ENCODE measurements at places on chromosomes 1 and 21. TPM values are rescaled to one million over a fixed set of nuclear protein-coding genes. Genes with fewer than 3 reads are reported as not detected.

GRCh38 chr1:36372617-36373016 lies 13.1 kb downstream of the STK40 start:
- DNase-seq = no peak
- H3K4me1 ChIP-seq = peaks cover 50% of the 10 kb centered on the region
- H3K36me3 ChIP-seq = peaks cover 10% of the 10 kb centered on the region
- H3K27ac ChIP-seq = peak overlapping the region; percentile 98
- H3K27me3 ChIP-seq = no peaks in the 10 kb centered on the region

- peak; percentile 2 for DNase-seq
- no peak overlapping the region for H3K4me3 ChIP-seq
- peaks cover 14% of the 10 kb centered on the region for H3K27me3 ChIP-seq
- H3K4me1 ChIP-seq = no peaks in the 10 kb centered on the region
- H3K36me3 ChIP-seq = no peaks in the 10 kb centered on the region
- no peak overlapping the region for H3K27ac ChIP-seq
Observed at GRCh38 chr1:177847843-177848242, 122.0 kb downstream of the SEC16B start.

GRCh38 chr1:168697356-168698126 lies 31.5 kb downstream of the DPT start:
- no peak for DNase-seq
- H3K4me1 ChIP-seq = no peaks in the 10 kb centered on the region
- no peak overlapping the region for H3K27ac ChIP-seq
- H3K4me3 ChIP-seq = no peak overlapping the region
- no peaks in the 10 kb centered on the region for H3K27me3 ChIP-seq
- H3K36me3 ChIP-seq = no peaks in the 10 kb centered on the region

DNA sequence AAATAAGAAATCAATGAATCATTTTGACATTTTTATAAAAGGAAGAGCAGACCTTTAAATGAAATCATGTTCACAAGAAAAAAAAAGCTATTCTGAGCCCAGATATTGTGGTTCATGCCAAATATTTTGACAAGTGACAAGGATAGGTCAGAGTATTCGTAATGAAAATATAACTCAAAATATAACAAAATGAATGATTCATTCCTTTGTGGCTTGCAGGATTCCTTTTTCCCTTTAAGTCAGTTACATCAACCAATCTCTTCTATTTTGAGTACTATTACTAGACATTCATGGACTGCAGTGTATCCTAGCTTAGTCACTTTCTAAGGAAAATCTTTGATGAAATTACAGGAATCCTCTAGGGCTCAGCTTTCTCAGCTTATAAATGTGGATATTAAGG lies 188.7 kb downstream of the COL11A1 start:
- H3K36me3 ChIP-seq = no peaks in the 10 kb centered on the region
- H3K27me3 ChIP-seq = peaks cover 31% of the 10 kb centered on the region
- no peaks in the 10 kb centered on the region for H3K4me1 ChIP-seq
- no peak overlapping the region for H3K27ac ChIP-seq

GRCh38 chr1:156882543-156882942 lies 11.0 kb upstream of the PEAR1 start:
- no peak overlapping the region for H3K27ac ChIP-seq
- no peaks in the 10 kb centered on the region for H3K4me1 ChIP-seq

DNA sequence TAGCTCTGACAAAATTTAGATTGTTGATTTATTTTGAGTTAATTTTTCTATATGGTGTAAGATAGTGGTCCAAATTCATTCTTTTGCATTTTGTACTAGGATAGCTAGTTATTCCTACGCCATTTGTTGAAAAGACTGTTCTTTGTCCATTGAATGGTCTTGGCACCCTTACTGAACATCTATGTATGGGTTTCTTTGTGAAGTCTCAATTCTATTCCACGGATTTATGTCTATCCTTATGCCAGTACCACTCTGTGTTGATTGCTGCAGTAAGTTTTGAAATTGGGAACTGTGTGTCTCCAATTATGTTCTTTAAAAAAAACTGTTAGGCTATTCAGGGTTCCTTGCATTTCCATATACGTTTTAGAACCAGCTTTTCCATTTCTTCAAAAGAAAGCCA lies 145.7 kb downstream of the ZNF644 start:
- H3K27me3 ChIP-seq = no peaks in the 10 kb centered on the region
- 0 out of 2 replicates have a peak, but pooled peaks cover 10% of the 10 kb centered on the region for H3K36me3 ChIP-seq
- H3K27ac ChIP-seq = no peak overlapping the region
- H3K4me3 ChIP-seq = no peak overlapping the region
- H3K4me1 ChIP-seq = no peaks in the 10 kb centered on the region

GRCh38 chr1:228515200-228515834 lies 28.1 kb downstream of the RNF187 start:
- H3K27me3 ChIP-seq = peaks cover 42% of the 10 kb centered on the region
- peak; percentile 68 for DNase-seq
- no peak overlapping the region for H3K27ac ChIP-seq
- H3K4me3 ChIP-seq = no peak overlapping the region
- H3K4me1 ChIP-seq = no peaks in the 10 kb centered on the region

DNA sequence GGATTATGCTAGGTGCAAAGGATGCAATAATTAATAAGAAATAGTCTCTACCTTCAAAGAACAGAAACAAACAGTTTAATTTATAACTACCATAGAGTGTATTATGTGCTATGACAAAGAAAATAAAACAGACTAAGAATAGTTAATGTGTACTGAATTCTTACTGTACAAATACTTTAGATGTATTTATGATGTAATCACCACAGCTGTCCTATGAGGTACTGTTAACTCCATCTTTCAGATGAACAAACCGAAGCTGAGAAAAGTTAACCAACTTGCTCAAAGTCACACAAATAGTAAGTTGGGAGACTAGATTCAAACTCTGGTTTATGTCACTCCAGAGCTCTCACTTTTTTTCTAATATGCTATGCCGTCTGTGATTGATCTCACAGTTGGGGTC lies 77.0 kb upstream of the FGGY start:
- H3K27ac ChIP-seq = no peak overlapping the region
- peaks cover 8% of the 10 kb centered on the region for H3K4me1 ChIP-seq
- H3K27me3 ChIP-seq = no peaks in the 10 kb centered on the region
- H3K36me3 ChIP-seq = no peaks in the 10 kb centered on the region
- no peak overlapping the region for H3K4me3 ChIP-seq
- DNase-seq = no peak

GRCh38 chr1:12593621-12594066 lies 24.4 kb downstream of the DHRS3 start:
- H3K27ac ChIP-seq = no peak overlapping the region
- peaks cover 52% of the 10 kb centered on the region for H3K4me1 ChIP-seq

DNA sequence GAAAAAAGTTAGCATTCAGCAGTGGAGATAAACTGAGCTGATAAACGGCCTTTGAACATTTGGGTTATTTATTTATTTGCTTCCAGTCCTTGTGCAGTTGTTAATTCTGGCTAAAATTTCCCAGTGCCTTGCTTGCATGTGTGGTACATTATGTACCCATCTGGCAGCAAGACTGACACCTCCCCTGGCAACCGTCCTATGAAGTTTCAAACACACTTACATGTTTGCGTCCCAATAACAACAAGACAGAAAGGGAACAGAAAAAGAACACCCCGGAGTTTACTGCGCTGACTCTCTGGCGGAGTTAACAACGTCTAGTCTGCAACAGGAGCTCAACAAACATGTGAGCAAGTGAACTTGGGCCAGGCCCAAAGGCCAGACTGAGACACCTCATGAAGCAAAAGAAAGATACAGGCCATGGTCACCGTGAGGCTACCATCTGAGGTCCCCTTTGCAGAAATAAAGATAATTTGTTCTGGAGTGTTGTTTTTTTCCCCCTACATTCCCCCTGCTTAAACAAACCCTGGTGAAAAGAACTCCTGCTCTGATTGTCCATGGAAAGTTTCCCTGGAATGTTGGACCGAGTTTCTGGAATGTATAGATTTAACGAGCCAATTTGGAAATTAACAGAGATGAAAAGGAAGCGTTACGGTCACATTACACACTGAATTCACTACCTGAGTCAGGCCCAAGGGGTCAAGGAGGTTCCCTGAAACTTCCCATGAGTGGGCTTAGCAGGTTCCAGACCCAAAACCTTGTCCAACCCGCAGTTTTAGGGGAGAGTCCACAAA lies 33.4 kb downstream of the TRABD2B start:
- no peak for DNase-seq
- H3K4me3 ChIP-seq = no peak overlapping the region
- H3K4me1 ChIP-seq = no peaks in the 10 kb centered on the region
- no peaks in the 10 kb centered on the region for H3K36me3 ChIP-seq
- no peaks in the 10 kb centered on the region for H3K27me3 ChIP-seq

GRCh38 chr1:224253721-224254120 lies 70.7 kb downstream of the DEGS1 start:
- H3K4me3 ChIP-seq = no peak overlapping the region
- no peaks in the 10 kb centered on the region for H3K4me1 ChIP-seq
- no peak overlapping the region for H3K27ac ChIP-seq
- H3K36me3 ChIP-seq = peaks cover 13% of the 10 kb centered on the region

DNA sequence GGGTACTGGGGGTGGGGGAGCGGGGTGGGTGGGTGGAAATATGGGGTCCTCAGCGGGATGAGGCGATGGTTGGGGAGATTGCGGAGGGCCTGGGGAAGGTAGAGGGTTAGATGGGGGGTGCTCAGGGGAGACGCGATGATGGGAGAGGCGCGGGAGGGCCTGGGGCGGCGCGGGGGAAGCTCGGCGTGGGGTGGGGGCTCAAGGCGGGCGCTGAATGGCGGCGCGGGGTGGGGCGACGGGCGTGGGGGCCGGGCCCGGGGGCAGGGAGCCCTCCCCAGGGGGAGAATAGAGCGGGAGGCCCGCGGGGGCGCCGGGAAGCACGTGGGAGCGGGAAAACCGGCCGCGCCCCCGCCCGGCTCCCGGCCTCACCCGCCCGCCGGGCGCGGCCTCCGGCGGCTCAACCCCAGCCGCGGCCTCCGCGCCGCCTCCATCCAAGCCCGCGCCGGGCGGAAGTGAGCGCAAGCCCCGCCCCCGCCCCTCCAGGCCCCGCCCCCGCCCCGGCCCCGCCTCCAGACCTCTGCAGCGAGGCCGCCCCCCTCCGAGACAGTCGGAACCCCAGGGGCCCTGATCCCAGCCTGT lies at the start of gene FAAP20:
FAAP20 (minus strand) TSS at position 454 of the 579 bp plus-strand sequence; CDS start at position 431, 23 bp downstream.
- H3K36me3 ChIP-seq = no peaks in the 10 kb centered on the region
- DNase-seq = peak; percentile 72
- H3K4me3 ChIP-seq = peak within 1 kb of the TSS; percentile 83
- H3K27me3 ChIP-seq = no peaks in the 10 kb centered on the region
- peak within 1 kb of the TSS; percentile 23 for H3K27ac ChIP-seq
- peaks cover 60% of the 10 kb centered on the region for H3K4me1 ChIP-seq

- DNase-seq = no peak
- H3K36me3 ChIP-seq = no peaks in the 10 kb centered on the region
- no peak overlapping the region for H3K27ac ChIP-seq
- H3K27me3 ChIP-seq = no peaks in the 10 kb centered on the region
- H3K4me1 ChIP-seq = no peaks in the 10 kb centered on the region
Observed at GRCh38 chr1:89381618-89382017, 17.8 kb downstream of the GBP6 start.

GRCh38 chr21:25649146-25649545 lies 10.1 kb downstream of the JAM2 start:
- no peaks in the 10 kb centered on the region for H3K36me3 ChIP-seq
- no peak for DNase-seq
- H3K4me1 ChIP-seq = no peaks in the 10 kb centered on the region
- no peaks in the 10 kb centered on the region for H3K27me3 ChIP-seq
- H3K4me3 ChIP-seq = no peak overlapping the region
- H3K27ac ChIP-seq = no peak overlapping the region

GRCh38 chr1:47194311-47194710 lies 4.5 kb upstream of the PDZK1IP1 start:
- DNase-seq = no peak
- no peaks in the 10 kb centered on the region for H3K27me3 ChIP-seq
- H3K4me1 ChIP-seq = no peaks in the 10 kb centered on the region
- H3K36me3 ChIP-seq = no peaks in the 10 kb centered on the region

- H3K27me3 ChIP-seq = no peaks in the 10 kb centered on the region
- no peak overlapping the region for H3K4me3 ChIP-seq
- DNase-seq = peak; percentile 53
Observed at GRCh38 chr21:35088319-35088771, 39.2 kb upstream of the RUNX1 start.

DNA sequence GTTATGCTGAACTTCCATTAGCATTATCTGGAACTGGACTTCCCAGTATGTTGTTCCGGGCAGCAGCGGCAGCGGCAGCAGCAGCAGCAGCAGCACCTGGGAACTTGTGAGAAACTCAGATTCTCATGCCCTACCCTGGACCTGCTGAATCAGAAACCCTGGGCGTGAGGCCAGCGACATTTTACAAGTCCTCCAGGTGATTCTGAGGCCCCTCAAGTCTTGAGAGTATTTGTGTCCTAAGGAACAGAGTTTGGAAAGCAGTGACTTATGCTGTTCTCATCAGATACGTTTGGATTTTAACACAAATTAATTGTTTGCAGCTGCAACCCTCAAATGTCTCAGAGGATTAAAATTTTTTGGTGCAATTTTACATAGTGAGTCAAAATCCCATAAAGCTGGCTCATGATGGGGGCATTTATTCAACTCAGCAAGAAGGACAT lies 157.2 kb upstream of the KAZN start:
- no peak overlapping the region for H3K4me3 ChIP-seq
- no peaks in the 10 kb centered on the region for H3K36me3 ChIP-seq
- peaks cover 47% of the 10 kb centered on the region for H3K4me1 ChIP-seq
- H3K27ac ChIP-seq = peak overlapping the region; percentile 99
- DNase-seq = peak; percentile 98

GRCh38 chr21:38349111-38349746 lies 92.4 kb downstream of the KCNJ15 start:
- H3K4me3 ChIP-seq = no peak overlapping the region
- no peak for DNase-seq
- no peaks in the 10 kb centered on the region for H3K36me3 ChIP-seq
- no peak overlapping the region for H3K27ac ChIP-seq

GRCh38 chr21:33033094-33033951 lies 7.6 kb downstream of the OLIG2 start:
- no peak overlapping the region for H3K4me3 ChIP-seq
- H3K27ac ChIP-seq = no peak overlapping the region
- no peak for DNase-seq
- peaks cover 11% of the 10 kb centered on the region for H3K4me1 ChIP-seq
- no peaks in the 10 kb centered on the region for H3K36me3 ChIP-seq
- H3K27me3 ChIP-seq = peaks cover 42% of the 10 kb centered on the region

- no peaks in the 10 kb centered on the region for H3K36me3 ChIP-seq
- H3K27me3 ChIP-seq = no peaks in the 10 kb centered on the region
- no peak overlapping the region for H3K4me3 ChIP-seq
- peak; percentile 71 for DNase-seq
Observed at GRCh38 chr1:197399755-197400521, 131.9 kb downstream of the CRB1 start.

GRCh38 chr1:229161740-229162139 lies 109.2 kb upstream of the RAB4A start:
- no peak overlapping the region for H3K27ac ChIP-seq
- no peak overlapping the region for H3K4me3 ChIP-seq
- no peak for DNase-seq

GRCh38 chr1:24972915-24973242 lies 42.8 kb upstream of the RUNX3 start:
- H3K4me1 ChIP-seq = peaks cover 8% of the 10 kb centered on the region
- peaks cover 6% of the 10 kb centered on the region for H3K27me3 ChIP-seq
- H3K36me3 ChIP-seq = no peaks in the 10 kb centered on the region
- DNase-seq = no peak
- H3K27ac ChIP-seq = no peak overlapping the region

Gene C21orf58
- 15.3 TPM for total RNA-seq

Gene HMCN1
- 0.66 TPM for total RNA-seq

Gene CHIT1
- total RNA-seq = not detected

Gene HCRTR1
- total RNA-seq = not detected

Gene LCA5L
- total RNA-seq = 0.40 TPM

Gene TMPRSS3
- total RNA-seq = not detected

Gene SERTAD4
- 4.5 TPM for total RNA-seq

Gene ID3
- 77.7 TPM for total RNA-seq
